ENCODE measurements at places on chromosomes 7 and 10.

DNA sequence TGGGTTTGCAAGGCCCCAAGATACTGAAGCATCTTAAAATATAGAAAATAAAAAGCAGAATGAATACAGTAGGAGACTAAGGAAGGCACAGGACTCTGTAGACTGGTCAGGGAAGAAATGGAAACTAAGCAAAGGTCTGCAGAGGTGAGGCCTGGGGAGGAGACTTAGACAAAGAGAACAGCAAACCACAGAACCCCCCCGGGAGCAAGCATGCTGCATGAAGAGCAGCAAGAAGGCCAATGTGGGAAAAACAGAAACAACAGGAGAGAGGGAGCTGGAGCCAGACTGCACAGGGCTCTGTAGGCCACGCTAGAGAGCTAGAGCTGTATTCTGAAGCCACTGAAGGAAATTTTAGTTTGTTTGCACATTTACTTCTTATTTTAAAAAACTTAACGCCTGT lies 45.7 kb upstream of the ARID5B start:
- DNase-seq, result no peak

GRCh38 chr10:68697106-68697505 lies 23.9 kb upstream of the CCAR1 start:
- no peak for DNase-seq

DNA sequence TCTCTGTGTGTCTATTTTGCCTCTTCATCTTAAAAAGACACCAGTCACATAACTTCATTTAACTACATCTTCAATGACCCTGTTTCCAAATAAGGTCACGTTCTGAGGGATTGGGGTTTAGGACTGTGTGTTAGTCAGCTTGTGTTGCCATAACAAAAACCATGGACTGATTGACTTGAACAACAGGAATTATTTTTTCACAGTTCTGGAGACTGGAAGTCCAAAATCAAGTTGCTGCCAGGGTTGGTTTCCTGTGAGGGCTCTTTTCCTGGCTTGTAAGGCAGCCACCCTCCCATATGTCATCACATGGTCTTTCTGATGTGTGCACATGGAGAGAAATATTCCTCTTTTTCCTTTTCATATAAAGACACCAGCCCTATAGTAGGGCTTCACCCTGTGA lies 55.3 kb downstream of the REEP3 start:
- no peak for DNase-seq

- no peak for DNase-seq
Observed at GRCh38 chr10:77641344-77641743, 3.7 kb upstream of the KCNMA1 start.

DNA sequence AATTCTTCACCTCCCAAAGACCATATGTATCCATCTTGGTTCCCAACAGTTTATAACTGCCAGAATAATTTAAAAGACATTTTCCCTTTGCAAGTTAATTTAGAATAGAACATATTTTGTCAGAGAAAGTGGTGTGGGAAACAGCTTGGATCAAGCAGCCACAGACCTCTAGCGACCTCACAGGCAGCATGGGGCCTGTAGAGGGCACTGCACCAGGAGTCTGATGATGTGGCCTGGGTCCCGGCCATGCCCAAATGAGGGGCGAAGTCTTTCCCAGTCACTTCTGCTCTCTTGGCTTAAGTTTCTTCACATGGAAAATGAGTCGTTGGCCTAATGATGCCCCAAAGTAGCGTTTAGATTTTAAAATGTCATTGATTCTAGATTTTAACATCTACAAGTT lies 243.2 kb downstream of the SDK1 start:
- DNase-seq, result no peak

- peak; percentile 52 for DNase-seq
Observed at GRCh38 chr10:96339956-96340904, 18.6 kb downstream of the OPALIN start.

DNA sequence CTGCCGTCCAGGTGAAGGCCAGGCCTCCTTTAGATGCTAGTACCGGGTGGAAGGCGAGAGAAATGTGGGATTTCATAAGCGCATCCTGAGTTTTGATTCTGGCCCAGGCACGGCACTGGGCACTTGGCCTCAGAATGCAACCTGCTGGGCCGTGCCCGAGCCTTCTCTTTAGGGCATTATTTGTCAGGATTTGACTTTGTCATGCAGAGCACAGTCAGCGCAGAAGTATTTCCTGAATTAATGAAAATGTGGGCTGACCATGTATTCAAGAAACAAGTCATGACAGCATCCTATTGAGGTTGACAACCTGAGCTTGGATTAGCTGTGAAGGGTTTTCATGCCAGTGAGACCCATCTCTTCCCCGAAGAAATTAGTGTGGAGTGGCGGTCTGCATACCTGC lies 34.4 kb downstream of the RCC1L start:
- no peak for DNase-seq

All from fibroblast of gingiva (primary cell).